ENCODE measurements at places on chromosomes 7 and 10.

DNA sequence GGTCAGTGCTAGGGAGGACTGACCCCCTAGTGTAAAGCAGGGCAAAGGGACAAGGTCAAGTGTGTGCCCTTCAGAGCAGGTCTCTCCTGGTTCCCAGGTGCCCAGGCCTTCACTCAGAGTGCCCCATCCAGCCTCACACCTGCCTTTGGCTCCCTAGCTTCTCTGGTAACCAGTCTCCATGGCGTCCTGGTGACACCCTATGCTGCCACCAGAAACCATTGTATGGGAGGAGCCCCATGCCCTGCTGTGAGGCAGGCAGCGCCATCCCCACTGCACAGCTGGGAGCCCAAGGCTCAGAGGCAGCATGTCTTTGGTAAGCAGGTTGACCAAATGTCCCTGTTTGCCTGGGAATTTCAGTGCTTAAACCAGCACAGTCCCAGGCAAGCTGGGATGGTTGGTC is 33.1 kb upstream of the HMX3 start:
- DNase-seq, result no peak

GRCh38 chr7:94351703-94352102 is 43.0 kb upstream of the COL1A2 start:
- DNase-seq, result no peak

- DNase-seq, result no peak
Observed at GRCh38 chr10:132551808-132552130, 14.2 kb downstream of the INPP5A start.

DNA sequence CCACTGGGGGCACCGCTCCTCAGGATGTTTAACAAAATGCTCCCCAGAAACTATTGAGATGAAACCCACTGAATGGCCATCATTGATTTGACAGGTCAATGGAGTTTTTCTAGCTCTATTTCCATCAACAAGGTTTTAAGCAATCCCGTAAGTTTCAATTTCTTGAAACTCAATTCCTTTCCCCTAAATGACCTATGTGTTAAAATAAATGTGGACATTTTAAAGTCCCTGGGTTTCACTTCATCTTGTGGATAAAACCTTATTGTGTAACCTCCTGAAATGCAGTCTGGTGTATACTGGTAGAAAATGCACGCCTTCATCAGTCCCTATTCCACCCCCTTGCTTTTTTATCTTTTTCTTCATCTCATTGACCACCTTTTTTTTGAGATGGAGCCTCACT is 8.9 kb upstream of the C7orf33 start:
- no peak for DNase-seq

- no peak for DNase-seq
Observed at GRCh38 chr10:94011296-94011695, 17.6 kb downstream of the PLCE1 start.

DNA sequence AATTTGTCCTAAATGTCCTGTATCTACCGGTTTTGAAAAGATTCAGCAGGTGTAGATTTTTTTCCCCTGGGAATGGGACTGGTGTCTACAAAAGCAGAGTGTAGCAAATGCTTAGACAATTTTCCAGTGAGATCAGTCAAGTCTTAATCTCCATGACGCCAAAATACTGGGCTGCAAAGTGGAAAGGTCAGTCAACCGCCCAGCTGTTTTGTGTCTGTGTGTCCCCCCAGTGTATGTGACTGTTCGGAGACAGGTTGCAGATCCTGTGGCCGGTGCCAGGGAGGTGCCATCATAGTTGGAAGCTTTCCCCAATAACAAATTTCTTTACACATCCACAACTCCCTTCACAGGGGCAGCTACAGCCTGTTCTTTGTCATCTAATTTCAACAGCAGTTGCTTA is 263.8 kb downstream of the ARHGAP12 start:
- no peak for DNase-seq

DNA sequence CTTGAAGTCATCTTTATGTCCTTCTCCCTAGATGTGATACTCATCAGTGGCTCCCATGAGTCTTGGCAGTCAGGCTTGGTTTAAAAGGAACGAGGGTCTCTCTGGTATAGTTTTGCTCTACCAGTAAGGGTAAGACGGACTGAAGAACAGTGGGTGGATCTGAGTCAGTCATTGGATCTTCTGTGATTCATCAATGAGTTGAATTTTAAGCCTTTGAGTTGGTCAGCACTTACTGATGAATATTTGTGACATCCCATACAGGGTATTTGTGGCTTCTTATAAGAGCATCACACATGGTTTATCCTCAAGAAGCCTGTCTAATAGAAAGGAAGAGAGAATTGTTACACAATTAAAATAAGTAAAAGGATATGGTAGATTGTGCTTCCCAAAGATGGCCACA is 87.3 kb upstream of the NAMPT start:
- DNase-seq, result no peak

DNA sequence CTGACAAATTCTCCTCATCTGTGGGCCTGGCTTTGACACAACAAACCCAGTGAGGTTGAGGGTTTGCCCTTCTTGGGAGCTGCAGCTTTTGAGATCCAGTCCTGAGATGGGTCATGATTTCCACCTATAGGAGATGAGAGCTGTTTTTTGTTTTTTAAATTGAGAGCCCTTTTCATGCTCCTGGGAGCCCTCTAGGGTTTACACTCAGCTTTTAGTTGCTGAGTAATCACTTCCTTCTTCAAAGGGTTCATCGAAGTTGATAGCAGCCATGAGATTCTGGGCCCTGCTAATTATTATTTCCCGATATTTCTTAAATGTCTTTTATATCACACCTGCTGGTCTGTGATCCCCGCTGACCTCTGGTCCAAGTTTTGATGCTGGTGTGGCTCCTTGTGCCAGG is 47.3 kb upstream of the VIPR2 start:
- DNase-seq, result peak; percentile 3

DNA sequence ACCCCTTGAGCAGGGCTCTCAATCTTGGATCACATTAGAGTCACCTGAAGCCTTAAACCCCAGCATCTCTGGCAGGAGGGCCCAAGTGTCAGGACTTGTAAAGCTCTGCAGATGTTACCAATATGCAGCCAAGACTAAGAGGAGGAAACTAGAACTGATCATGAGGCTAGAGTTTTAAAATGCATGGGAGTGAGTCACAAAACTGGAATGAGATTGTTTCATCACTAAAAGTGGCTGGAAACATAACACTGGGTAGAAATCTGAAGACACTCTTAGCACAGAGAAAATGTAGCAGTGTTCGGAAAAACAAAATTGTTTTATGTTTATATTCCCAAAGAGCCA is 63.3 kb upstream of the GHITM start:
- DNase-seq, result no peak

DNA sequence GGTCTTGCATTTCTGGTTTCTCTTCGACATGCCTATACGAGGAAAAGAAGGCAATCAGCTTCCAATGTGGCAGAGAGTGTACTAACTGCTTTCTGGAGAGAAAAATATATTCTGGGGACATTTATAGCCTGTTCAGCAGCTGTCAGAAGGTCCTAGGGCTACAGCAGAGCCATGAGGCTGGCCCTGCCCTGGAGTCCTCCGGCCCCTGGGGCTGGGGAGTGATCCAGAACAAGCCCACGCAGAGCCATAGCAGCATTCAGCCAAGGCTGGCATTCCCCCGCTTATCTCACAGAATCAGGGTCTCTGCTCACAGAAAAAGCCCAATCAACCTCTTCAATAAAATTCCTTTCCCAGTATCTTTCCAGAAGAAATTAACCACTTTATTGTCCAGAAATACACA is 48.9 kb downstream of the FZD1 start:
- no peak for DNase-seq

DNA sequence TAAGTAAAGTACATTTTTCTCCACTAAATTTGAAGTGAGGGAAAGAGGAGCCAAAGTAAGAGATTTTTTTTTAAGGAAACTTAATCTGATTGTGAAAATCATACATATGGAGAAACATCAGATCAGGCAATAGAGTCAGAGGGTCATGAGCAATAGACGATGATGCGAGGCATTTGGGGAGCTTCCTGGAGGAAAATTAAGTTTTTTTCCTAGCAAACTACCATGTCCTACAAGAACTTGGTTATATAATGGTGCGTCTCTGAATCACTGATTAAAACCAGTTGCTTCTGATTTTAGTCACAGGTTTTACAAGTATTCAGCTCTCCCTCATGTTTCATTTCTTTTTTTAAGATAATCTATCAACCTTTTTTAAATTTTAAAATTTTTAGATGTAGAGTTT is 52.1 kb upstream of the MTURN start:
- DNase-seq, result no peak

Data from GM13976 (cell line).